Spinal cord (tissue), 10 donors: ENCODE measurements at places on chromosomes 2 and 18. TPM values are rescaled to one million over a fixed set of nuclear protein-coding genes. Genes with fewer than 3 reads are reported as not detected.

- peaks cover 12% of the 10 kb centered on the region for H3K4me1 ChIP-seq
- DNase-seq, result no peak
- H3K27me3 ChIP-seq, result no peaks in the 10 kb centered on the region
- no peak overlapping the region for H3K4me3 ChIP-seq
These were observed 137.5 kb upstream of the CHAC2 start for GRCh38 chr2:53630026-53630606.

- H3K4me1 ChIP-seq, result peaks cover 53% of the 10 kb centered on the region
- H3K4me3 ChIP-seq, result no peak overlapping the region
- H3K27ac ChIP-seq, result no peak overlapping the region
- H3K27me3 ChIP-seq, result no peaks in the 10 kb centered on the region
These were observed 30.2 kb downstream of the ADI1 start for GRCh38 chr2:3488855-3489763.

DNA sequence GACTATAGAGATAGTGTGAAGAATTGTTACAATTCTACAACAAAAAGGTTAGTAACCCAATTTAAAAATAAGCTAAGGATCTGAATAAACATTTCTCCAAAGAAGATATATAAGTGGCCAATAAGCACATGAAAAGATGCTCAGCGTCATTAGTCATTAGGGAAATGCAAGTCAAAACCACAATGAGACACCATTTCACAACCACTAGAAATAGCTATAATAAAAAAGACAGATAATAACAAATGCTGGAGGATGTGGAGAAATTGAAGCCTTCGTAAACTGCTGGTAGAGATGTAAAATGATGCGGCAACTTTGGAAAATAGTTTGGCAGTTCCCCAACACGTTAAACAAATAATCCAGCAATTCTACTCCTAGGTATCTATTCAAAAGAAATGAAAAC, 366.5 kb upstream of the POU3F3 start:
- no peaks in the 10 kb centered on the region for H3K27me3 ChIP-seq
- H3K4me3 ChIP-seq, result no peak overlapping the region
- no peak overlapping the region for H3K27ac ChIP-seq
- DNase-seq, result no peak
- H3K36me3 ChIP-seq, result no peaks in the 10 kb centered on the region

- no peak for DNase-seq
- H3K4me3 ChIP-seq, result no peak overlapping the region
- peaks cover 27% of the 10 kb centered on the region for H3K36me3 ChIP-seq
- H3K27ac ChIP-seq, result no peak overlapping the region
- peaks cover 13% of the 10 kb centered on the region for H3K4me1 ChIP-seq
- H3K27me3 ChIP-seq, result peaks cover 3% of the 10 kb centered on the region
These were observed 63.5 kb downstream of the NRP2 start for GRCh38 chr2:205745661-205746419.

- no peak overlapping the region for H3K27ac ChIP-seq
- peaks cover 23% of the 10 kb centered on the region for H3K36me3 ChIP-seq
- no peak for DNase-seq
- peaks cover 6% of the 10 kb centered on the region for H3K4me1 ChIP-seq
- no peak overlapping the region for H3K4me3 ChIP-seq
These were observed 35.2 kb upstream of the NAPG start for GRCh38 chr18:10490401-10491165.

DNA sequence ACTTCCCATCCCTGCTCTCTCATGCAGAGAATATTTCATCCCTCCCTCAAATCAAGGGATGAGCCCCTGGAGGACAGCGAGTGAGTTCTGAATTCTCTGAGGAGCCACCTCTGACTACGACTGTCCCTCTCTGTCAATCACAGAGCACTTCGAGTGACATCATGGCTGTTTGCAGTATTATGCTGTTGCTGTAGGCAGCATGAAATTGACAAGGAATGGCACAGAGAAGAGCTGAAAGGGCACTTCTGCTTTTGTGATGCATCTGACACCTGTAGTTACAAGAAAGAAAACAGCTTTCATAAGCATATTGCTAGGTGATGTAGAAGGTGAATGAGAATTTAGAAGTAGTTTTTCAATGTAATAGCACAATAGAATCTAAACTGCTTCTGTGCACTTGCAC, 166.9 kb downstream of the ARHGAP15 start:
- no peaks in the 10 kb centered on the region for H3K27me3 ChIP-seq
- DNase-seq, result no peak
- no peaks in the 10 kb centered on the region for H3K4me1 ChIP-seq

GRCh38 chr2:42998721-42999120, 206.3 kb upstream of the HAAO start:
- peaks cover 15% of the 10 kb centered on the region for H3K4me1 ChIP-seq
- no peak overlapping the region for H3K4me3 ChIP-seq
- no peaks in the 10 kb centered on the region for H3K36me3 ChIP-seq
- DNase-seq, result no peak
- H3K27me3 ChIP-seq, result no peaks in the 10 kb centered on the region

GRCh38 chr2:24163601-24164000, 11.3 kb upstream of the FAM228A start:
- no peak for DNase-seq
- no peaks in the 10 kb centered on the region for H3K27me3 ChIP-seq
- peaks cover 5% of the 10 kb centered on the region for H3K4me1 ChIP-seq
- no peak overlapping the region for H3K27ac ChIP-seq

DNA sequence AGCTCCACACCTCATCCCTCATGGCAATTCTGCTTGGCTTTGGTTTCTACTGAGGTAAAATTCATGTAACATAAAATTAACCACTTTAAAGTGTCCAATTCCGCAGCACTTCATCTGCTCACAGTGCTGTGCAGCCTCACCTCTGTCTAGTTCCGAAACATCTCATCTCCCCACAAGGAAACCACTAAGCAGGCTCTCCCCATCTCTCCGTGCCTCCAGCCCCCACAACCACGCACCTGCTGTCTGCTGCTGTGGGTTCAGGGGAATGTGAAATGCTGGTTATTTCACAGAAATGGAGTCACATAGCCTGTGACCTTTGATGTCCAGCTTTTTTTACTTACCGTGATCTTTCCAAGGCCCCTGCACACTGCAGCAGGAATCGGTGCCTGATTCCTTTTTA, 7.7 kb upstream of the GPC1 start:
- DNase-seq, result no peak
- no peaks in the 10 kb centered on the region for H3K27me3 ChIP-seq
- no peak overlapping the region for H3K27ac ChIP-seq
- no peaks in the 10 kb centered on the region for H3K36me3 ChIP-seq
- no peak overlapping the region for H3K4me3 ChIP-seq

GRCh38 chr2:12978066-12978835, 261.5 kb downstream of the TRIB2 start:
- no peak overlapping the region for H3K27ac ChIP-seq
- H3K36me3 ChIP-seq, result no peaks in the 10 kb centered on the region
- no peak overlapping the region for H3K4me3 ChIP-seq
- no peak for DNase-seq
- H3K4me1 ChIP-seq, result no peaks in the 10 kb centered on the region

DNA sequence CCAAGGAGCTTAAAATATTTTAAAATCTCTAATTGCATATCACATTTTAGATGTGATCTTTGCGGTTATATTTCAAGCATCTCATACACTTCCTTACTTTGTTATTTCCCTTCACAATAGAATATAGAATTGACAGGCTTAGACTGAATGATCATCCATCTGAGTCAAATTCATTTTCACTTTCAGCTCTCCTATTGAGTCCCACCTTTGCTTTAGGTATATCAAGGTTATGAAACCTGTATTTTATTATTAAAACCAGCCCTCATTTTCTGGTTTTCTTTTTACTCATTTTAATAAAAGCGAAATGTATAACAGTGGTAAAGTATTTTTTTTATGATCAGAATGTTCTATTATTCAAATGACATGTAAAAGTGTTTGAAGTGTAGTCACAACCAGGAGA, 162.9 kb upstream of the KYNU start:
- no peak overlapping the region for H3K27ac ChIP-seq
- no peaks in the 10 kb centered on the region for H3K36me3 ChIP-seq
- DNase-seq, result no peak
- no peaks in the 10 kb centered on the region for H3K4me1 ChIP-seq

GRCh38 chr2:84884449-84884848, 3.6 kb upstream of the TRABD2A start:
- H3K27me3 ChIP-seq, result peaks cover 35% of the 10 kb centered on the region
- H3K27ac ChIP-seq, result no peak overlapping the region
- H3K4me1 ChIP-seq, result peaks cover 25% of the 10 kb centered on the region
- no peak overlapping the region for H3K4me3 ChIP-seq
- no peak for DNase-seq
- no peaks in the 10 kb centered on the region for H3K36me3 ChIP-seq

GRCh38 chr2:29218071-29218470, 102.9 kb downstream of the CLIP4 start:
- no peak for DNase-seq
- H3K27ac ChIP-seq, result no peak overlapping the region
- H3K27me3 ChIP-seq, result no peaks in the 10 kb centered on the region
- peaks cover 3% of the 10 kb centered on the region for H3K4me1 ChIP-seq
- peaks cover 6% of the 10 kb centered on the region for H3K36me3 ChIP-seq
- no peak overlapping the region for H3K4me3 ChIP-seq

- no peaks in the 10 kb centered on the region for H3K36me3 ChIP-seq
- DNase-seq, result no peak
- H3K27ac ChIP-seq, result no peak overlapping the region
- no peak overlapping the region for H3K4me3 ChIP-seq
- H3K27me3 ChIP-seq, result peaks cover 17% of the 10 kb centered on the region
- peaks cover 22% of the 10 kb centered on the region for H3K4me1 ChIP-seq
These were observed 6.7 kb downstream of the TGIF1 start for GRCh38 chr18:3456686-3457069.

GRCh38 chr2:132740081-132740720, 70.2 kb upstream of the LYPD1 start:
- DNase-seq, result no peak
- no peak overlapping the region for H3K4me3 ChIP-seq
- no peaks in the 10 kb centered on the region for H3K36me3 ChIP-seq
- no peaks in the 10 kb centered on the region for H3K4me1 ChIP-seq
- no peaks in the 10 kb centered on the region for H3K27me3 ChIP-seq
- no peak overlapping the region for H3K27ac ChIP-seq

- no peak for DNase-seq
- H3K27me3 ChIP-seq, result no peaks in the 10 kb centered on the region
These were observed 365.5 kb upstream of the ACVR2A start for GRCh38 chr2:147479358-147479757.

SULT1C4 gene
- 35.1 TPM for polyA plus RNA-seq

DSG2 gene
- polyA plus RNA-seq, result 1.3 TPM

ZFAND2B gene
- polyA plus RNA-seq, result 37.2 TPM

CMPK2 gene
- polyA plus RNA-seq, result 6.6 TPM

CRYBA2 gene
- 0.63 TPM for polyA plus RNA-seq

PAIP2B gene
- polyA plus RNA-seq, result 16.9 TPM

COL4A3 gene
- polyA plus RNA-seq, result 1.3 TPM

FLACC1 gene
- polyA plus RNA-seq, result 4.3 TPM

MAL gene
- polyA plus RNA-seq, result 17.6 TPM

COLEC12 gene
- polyA plus RNA-seq, result 19.2 TPM

SCLY gene
- 27.0 TPM for polyA plus RNA-seq
